ENCODE measurements at places on chromosomes 12 and 14.

DNA sequence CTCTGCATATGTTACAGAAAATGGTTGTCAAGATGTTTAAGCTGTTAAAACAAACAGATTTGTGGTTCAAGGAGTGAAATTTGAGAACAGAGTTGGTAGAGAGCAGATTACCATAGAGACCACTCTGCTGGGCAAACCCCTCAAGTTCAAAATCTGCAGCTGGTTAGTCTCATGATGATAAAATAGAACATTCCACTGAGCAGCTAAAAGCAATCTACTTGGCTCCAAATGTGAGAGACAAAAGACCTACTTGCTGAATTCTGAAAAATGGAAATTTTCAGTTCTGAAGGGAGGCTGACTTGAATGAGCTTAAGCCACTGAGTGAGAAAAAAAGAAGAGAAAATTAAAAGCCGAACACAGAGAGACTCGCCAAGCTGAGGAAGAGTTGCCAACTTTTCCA lies 519.3 kb downstream of the NOVA1 start:
- DNase-seq = no peak

DNA sequence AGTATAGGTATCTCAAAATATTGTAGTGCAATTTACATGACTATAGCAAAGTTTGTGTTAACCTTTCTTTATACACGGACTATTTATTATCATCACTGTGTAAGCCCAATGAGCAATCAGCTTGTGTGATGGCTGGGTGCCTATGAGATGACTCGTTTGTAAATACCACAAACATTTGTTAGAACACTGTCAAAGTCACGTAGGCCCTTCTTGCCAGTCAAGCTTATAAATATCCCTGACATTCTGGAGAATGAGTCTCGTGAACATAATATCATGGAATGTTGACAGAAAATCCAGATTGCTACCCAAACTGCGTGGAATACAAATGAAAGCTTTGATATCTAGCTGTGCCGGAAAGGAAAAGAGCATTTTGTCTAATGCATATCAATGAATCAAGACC lies 648.3 kb upstream of the MDGA2 start:
- DNase-seq = no peak

DNA sequence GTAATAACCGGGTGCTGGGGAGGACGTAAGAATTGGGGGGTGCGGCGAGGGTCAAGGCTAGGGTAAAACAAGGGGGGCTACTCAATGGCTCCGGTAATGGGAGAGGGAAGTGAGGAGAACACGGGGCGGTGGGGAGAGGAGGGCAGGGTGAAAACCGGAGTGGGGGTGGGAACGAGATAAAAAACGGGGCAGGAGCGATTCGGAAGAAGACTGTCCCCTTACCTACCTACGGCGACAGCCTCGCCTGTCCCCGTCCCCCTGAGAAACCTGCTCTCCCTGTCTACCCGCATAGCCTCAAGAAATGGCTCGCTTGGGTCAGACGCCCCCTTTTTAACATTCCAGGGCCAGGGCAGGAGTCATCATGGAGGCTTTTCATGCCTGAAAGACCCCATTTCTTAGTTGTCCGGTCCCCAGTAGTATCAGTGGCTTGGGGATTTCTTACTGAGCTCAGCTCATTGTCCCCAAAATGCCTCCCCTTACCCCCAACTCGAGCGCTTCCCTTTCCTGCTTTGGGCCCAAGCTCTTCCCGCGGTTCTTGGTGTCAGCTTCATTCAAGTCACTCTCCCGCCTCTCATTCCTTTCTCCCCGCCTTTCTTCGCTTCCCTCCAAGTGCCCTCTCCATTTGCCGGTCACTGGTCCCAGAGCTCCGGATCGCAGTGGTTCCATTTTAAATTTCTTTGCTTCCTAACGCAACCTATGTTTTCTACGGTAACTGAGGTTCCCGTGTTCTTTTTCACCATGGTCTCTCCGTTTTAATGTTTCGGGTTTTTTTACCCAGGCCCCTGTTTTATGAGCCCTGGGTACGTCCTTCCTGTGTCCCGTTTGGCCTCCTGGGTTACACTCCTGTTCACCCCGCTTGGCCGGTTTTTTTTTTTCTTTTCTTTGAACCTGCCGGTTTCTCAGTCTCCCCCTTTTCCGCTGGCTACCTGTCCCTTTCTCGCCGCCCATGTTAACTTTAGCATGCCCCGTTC lies 1.2 kb upstream of the WSB2 start:
- peak; percentile 84 for DNase-seq

DNA sequence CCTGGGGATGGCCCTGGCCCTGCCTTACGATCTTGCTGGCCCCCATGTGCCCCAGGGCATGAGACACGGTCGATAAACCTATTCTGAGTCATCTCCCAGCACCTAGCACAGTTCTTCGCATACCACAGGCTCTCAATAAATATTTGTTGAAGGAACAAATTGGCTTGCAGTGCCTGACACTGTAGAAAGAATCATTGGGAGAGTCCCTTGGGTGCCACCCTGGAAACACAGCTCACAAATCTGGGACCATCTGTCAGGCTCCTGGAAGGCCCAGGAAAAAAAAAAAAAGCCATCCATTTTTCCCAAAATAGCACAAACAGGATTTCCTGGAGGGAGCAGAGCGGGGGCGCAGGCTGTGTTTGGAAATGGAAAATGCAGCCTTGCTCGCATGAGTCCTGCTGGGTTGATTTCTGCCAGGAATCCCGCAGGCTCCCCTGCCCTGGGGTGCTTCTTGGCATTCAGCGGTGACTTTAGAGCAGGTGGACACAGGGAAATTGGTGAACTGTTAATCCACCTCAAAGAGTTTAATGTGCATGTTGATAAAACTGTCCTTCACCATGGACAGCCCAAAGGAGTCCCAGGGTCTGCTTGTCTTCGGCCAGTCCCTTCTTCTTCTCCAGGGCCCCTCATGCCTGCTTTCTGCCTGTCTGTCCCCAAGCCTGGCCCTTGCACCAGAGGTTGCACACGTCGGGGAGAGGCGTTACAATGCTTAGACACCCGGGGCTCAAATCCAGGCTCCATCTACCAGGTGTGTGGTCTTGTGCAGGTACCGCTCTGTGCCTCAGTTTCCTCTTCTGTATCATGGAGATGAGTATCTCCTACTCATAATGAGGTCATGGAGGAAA lies 106.1 kb upstream of the RFLNA start:
- DNase-seq = peak; percentile 15

DNA sequence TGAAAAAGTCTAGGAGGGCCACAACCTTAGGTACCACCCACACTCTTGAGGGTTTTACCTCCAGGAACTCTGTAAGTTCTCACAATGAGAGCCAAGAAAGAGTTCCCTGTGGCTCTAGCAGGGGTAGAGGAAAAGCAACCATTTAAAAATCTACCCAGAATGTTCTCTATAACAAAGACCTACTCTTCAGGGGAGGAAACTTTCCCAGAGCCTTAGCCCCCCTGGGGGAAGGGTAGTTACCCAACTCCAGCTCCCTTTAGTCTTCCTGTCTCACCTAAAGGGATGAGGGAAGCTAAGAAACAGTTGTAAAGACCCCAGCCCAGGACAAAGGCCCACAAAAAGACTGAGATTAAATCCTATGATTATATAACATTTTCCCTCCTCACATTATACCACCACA lies 46.2 kb upstream of the JDP2 start:
- DNase-seq = no peak

DNA sequence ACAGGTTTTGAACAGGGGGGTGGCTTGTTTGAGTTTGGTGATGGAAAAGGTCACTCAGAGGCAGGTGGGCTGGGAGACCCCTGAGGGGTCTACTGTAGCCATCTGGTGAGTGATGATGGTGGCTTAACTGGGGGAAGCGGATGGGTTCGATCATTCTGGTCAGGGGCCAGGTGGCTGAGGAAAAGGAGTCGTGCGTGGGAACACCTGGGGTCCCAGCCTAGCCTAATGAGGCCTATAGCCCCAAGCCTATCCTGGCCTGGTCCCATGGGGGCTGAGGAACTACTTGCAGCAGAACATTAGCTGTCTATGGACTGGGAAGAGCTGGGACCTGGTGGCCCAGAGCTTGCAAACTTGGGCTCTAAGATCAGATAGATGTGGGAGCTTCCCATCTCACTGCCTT lies 158.4 kb upstream of the MYL2 start:
- DNase-seq = no peak

DNA sequence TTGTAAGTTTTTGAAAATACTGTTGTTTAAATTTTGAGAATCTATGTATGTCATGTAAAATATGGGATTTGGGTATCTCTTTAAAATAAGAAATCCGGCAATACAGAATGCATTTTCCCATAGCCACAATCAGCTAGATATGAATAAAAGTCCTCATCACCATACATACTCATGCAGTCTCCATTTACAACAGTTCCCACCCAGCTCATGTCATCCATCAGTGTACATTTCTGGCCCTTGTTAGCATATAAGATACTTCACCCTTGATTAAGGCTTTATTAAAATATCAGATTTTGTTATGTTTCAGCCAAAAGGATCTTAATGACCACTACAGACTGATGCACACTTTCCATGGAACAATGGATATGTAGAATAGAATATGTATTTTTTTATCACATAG lies 218.0 kb downstream of the DPY19L2 start:
- DNase-seq = no peak

DNA sequence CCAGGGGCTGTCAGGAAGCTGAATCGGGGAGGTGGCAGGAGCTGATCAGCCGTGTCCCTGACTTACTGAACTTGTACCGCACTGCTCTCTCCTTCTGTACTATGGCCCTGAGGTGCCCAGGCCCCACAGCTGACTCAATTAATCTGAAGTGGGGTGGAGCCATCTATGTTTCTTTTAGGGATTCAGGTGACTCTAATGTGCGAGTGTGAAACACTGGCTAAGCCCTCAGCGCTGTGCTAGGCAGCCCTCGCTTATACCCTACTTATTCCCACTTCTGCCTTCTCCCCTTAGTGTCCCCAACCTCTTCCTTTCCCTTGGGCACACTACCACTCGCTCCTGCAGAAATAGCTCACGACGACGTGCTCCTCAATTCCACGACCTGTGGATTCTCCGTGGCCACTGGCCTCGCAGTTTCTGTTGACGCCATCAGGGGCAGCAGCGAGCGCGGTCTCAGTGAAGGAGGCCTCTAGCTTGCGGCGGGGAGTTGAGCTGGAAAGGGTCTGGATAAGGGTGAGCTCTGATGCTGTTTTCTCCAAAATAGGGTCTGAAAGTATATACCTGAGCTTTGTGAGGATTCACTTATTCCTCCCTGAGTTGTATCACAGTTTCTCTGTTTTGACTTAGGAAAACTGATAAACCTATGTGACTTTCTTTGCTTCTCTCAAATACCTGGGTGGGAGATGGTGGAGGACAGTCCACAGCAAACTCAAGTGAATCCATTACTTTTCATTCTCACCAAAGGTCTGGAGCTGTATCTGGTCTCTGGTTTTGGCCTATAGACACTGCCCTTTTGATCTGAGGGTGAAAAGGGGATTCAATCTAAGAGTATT lies 167.6 kb downstream of the SLC41A2 start:
- DNase-seq = no peak

GRCh38 chr14:93895023-93895604 lies 32.0 kb upstream of the FAM181A start:
- no peak for DNase-seq

DNA sequence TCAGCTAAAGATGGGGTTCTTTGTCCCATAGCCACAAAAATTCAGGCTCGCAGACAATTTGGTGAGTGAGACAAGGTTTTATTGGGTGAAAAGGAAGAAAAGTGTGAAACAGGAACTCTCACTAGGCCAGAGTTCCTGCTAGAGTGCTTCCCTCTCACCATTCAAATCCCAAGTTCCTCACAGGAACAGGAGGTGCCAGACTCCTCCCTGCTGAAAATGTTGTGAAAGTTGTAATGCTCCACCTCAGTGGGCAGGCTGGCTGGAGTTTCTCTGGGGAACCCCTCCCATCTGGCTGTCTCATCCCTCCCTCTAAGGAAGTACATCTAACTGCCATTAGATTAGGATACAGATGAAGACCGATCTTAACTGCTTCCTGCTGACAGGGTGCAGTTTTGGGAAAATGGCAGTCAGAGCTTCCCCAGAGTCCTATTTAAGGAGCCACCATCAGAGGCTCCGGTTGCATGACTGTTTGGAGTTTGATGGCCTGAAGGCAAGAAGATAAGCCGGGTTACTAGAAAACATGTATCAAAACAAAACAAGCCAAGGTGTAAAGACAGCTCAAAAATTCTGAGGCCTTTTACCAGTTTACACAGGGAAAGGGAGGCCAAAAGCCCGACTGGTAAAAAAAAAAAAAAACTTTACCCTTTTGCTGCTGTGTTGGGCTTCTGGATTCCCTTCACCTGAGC lies 127.6 kb downstream of the FSCB start:
- no peak for DNase-seq

DNA sequence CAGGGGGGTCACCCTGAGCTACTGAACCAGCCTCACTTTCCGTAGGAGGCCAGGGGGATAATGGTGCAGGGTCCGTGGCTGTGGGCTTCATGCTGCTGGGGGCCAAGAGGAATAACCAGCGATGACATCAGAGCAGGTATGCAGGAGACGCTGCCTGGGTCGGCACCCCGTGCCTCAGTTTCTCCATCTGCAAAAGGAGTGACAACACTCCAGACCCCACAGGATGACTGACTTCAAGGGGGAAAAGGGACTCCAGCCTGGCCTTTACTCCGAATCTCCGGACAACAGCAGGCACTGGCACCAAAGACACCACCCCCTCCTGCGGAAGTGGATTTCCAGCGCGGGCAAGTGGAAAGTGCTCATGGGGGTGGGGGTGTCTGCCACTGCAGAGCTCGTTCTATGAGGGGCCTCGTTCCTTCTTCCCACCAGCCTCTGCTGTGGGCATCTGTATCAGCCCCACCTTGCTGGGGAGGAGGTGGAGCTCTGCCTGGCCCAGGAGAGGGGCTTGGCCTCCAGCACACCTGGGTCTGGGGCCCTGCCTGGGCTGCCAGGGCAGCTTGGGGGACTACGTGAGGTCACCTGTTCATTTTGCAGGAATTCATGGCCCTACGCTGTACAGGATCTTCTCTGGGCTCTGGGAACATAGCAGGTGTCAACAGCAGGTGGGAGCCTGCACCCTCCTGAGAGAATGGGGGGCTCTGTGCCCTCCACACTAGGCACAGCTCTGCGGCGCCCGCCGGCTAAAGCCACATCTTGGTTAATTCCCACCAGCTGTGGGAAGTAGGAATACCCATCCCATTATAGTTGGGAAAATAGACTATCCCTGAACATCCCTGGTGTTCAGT lies 216.6 kb upstream of the C14orf180 start:
- no peak for DNase-seq

GRCh38 chr14:76977793-76978720 lies 50.5 kb downstream of the IRF2BPL start:
- peak; percentile 72 for DNase-seq

GRCh38 chr12:47087088-47087688 lies 7.4 kb upstream of the AMIGO2 start:
- DNase-seq = no peak

DNA sequence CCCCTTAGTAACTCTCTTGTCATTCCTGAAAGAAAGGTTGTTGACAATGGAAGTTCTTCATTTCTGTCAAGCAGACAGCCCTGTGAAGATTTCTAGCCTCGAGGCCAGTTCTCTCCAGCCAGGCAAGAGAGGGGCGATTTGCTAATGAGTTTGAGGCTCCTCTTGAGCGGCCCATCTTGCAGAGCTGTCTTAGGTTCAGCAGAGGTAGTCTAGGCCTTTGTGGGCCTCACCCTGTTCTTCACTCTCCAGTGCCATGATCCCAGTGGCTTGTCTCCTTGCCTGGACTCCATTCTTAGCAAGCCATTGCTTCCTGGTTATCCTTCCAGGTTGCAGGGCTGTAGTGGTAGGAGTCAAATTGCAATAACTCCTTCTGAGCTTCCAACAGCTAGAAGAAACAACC lies 9.7 kb downstream of the TPH2 start:
- DNase-seq = no peak
